Stimulated activated CD8-positive, alpha-beta memory T cell treated with anti-CD3 and anti-CD28 coated beads, Interleukin-7, amount 100 ng/mL, for 48 hours (primary cell): ENCODE measurements at places on chromosomes 12 and 14.
A peak's percentile ranks its signal among the peaks of the same experiment; 100 is the strongest.

- no peak for DNase-seq
These were observed 6.5 kb downstream of the NOXRED1 start for GRCh38 chr14:77416836-77417235.

GRCh38 chr12:28878629-28879028 lies 270.4 kb upstream of the FAR2 start:
- no peak for DNase-seq

- no peak for DNase-seq
These were observed 41.2 kb downstream of the SLC6A12 start for GRCh38 chr12:172732-173161.

DNA sequence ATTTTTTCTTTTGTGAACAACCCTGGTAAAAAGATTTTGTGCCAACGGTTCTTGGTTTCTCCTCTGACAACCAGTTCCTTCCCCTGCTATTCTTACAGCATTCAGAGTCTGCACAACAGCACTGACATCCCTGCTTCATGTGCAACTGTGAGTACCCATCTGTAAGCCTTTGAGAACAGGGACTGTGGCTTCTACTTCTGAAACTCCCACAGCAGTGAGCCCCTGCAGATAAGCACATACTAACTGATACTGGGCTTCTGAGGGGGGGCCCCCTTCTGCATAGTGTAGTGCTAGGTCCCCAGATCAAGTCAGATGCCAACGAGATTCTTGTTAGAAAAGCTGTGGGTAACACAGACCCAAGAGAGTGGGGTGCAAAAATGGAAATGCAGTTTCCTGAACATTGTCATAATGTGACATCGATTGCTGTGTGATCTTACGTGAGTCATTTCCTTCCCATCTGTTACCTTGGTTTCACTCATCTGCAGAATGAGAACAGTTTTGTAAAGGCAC lies 11.1 kb upstream of the NINJ2 start:
- DNase-seq: peak; percentile 67

DNA sequence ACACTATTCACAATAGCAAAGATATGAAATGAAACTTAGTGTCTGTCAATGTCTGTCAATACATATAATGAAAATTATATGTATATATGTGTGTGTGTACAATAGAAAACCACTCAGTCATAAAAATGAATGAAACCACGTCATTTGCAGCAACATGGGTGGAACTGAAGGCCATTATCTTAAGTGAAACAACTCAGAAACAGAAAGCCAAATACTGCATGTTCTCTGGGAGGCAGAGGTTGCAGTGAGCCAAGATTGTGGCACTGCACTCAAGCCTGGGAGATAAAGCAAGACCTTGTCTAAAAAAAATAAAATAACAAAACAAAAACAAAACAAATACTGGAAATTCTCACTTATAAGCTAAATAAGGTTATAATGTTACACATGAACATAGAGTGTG lies 16.7 kb upstream of the E2F7 start:
- no peak for DNase-seq

DNA sequence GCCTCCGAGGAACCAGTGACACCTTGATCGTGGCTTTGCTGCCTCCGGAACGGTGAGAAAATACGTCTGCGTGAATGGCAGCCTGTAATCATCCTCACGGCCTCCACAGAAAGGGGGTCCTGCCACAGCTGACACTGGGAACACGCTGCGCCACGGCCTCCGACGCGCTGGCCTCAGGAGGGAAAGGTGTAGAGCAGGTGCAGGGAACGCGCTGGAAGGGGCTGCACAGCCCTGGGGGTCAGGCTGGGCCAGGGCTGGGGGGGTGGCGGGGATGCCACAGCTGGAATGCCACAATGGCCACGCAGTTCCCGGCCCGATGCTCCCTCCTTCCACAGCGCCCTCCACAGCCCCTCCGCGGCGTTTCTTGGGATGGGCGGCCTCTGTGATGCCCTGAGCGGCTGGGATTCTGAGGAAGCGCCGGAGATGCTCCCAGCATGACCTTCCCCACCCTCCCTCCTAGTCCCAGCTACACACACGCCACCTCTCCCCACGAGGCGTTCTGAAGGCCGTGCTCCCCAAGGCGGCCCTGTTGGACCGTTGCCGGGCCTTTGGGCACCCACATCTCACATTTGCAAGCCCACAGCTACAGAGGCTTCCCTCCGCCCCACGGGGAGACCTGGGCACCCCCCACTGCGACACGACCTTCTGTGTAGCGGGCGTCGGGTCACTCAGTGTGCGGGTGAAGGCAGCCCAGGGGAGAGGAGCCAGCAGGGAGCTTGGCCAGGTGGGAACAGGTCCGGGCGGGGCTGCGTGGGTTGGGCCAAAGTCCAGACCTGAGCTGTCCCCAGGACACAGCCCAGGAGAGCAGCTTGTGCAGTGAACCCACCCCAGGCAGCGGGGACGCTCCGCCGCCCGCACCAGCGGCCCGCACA lies 31.8 kb upstream of the GALNT9 start:
- no peak for DNase-seq
